ENCODE measurements at places on chromosomes 6 and 20. TPM values are rescaled to one million over a fixed set of nuclear protein-coding genes. Genes with fewer than 3 reads are reported as not detected.

DNA sequence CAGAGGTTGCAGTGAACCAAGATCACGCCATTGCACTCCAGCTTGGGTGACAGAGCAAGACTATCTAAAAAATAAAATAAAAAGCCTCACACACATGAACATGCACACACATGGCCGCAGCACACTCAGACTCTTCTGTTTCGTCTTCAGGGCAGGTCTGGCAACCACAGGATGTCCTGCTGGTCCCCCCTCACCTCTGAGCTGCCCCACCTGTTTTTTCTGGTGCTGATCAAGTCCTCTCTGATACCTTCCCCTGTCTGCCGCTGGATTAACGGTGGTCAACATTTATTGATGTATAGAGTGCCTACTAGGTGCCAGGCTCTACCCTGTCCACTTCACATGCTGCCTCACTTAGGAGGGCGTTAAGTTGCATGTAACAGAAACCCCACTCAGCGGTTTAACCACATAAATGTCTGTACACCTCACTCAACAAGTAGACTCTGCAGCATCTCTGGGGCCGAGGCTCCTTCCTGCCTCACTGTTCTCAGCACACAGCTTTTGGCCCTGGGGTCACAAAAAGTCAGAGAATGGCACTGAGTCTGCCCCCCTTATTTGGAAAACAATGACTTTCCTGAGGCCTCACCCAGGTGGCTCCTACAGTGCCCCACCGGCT is 4.5 kb upstream of the AP5S1 start:
- H3K4me3 ChIP-seq: no peak overlapping the region
- H3K36me3 ChIP-seq: no peaks in the 10 kb centered on the region
- H3K27me3 ChIP-seq: no peaks in the 10 kb centered on the region
- H3K27ac ChIP-seq: peak overlapping the region; percentile 3
- DNase-seq: peak; percentile 38

- no peak overlapping the region for H3K27ac ChIP-seq
- H3K4me1 ChIP-seq: no peaks in the 10 kb centered on the region
- no peaks in the 10 kb centered on the region for H3K27me3 ChIP-seq
- H3K36me3 ChIP-seq: no peaks in the 10 kb centered on the region
- H3K4me3 ChIP-seq: no peak overlapping the region
Observed at GRCh38 chr6:163935158-163935762, 520.7 kb downstream of the QKI start.

DNA sequence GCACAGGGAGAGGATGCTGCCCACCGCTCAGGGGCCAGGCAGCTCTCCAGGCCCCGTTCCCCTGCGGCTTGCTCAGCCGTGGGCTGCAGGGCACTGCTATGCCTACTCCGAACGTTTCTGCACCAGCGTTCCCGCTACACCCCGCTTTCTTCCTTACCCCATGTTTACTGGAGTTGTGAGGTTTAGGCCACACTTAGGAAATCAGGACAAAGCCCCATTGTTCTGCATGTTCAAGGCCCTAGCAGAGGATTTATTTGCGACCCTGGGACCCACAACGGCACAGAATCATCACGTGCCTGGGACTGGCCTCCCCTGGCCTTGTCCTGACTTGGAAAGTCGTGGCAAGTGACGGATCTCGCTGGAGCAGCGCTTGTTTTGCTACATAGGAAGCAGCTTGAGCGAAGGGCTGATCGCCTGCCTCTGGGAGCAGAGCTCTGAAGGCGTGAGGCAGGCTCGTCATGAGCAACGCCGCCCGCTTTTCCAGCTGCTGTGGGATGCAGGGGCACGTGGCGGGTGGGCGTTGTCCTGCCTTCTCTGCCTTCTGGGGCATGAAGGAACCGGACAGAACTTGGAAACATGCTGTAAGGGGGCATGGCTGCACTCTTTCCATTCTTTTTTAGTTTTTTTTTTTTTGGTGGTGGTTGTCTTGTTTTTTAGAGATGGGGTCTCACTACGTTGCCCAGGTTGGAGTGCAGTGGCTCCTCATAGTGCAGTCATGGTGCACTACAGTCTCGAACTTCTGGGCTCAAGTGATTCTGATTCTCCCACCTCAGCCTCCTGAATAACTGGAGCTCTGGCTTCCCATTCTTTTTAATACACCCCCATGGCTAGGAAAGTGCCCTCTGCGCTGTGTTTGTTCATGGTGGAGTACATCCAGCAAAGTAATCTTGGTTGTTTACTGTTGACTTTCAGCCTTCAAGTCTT is 14.6 kb upstream of the TMEM181 start:
- no peaks in the 10 kb centered on the region for H3K27me3 ChIP-seq
- no peak for DNase-seq
- H3K4me3 ChIP-seq: no peak overlapping the region
- no peaks in the 10 kb centered on the region for H3K36me3 ChIP-seq

Gene GPR6
- polyA plus RNA-seq: not detected

- H3K27me3 ChIP-seq: no peaks in the 10 kb centered on the region
- H3K36me3 ChIP-seq: no peaks in the 10 kb centered on the region
- no peak overlapping the region for H3K4me3 ChIP-seq
- H3K27ac ChIP-seq: no peak overlapping the region
- DNase-seq: no peak
Observed at GRCh38 chr20:53918949-53919361, 151.4 kb downstream of the BCAS1 start.

Gene TBX18
- 0.62 TPM for polyA plus RNA-seq

DNA sequence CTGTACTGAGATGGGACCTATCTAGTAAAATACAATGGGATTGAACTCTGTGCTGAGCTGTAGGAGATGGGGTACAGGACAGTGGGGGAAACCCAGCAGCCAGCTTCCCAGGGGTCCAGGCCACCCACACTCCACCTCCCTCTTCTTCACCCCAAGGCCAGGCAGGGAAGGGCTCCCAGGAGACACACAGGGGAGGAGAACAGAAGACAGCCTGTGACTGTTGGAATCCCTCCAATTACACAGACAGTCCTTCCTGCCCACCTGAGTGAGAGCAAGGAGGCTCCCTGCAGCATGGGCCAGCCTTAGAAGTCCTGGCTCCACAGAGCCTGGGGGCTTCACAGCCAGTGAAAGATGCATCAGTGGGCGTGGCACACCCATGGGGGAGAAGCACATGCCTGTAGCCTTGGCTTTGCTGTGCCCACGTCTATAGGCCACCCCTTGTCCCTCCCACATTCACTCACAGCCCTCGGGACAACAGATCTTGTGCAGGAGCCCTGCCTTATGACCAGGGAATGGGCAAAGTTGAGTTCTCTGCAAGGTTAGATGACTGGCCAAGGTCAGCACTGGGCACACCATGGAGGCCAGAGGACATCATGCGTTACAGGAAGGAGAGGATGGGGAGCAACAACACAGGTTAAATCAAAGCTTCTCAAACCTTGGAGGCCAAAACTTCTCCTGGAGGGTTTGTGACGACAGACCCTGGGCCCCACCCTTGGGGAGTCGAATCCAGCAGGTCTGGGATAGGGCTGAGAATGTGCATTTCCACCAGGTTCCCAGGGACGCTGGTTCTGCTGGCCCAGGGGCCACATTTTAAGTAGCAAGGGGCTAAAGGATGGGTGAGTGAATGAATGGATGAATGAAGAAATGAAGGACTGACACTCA is 12.3 kb upstream of the CST7 start:
- DNase-seq: no peak
- H3K36me3 ChIP-seq: no peaks in the 10 kb centered on the region
- no peak overlapping the region for H3K4me3 ChIP-seq
- no peak overlapping the region for H3K27ac ChIP-seq

Gene HEBP2
- polyA plus RNA-seq: 17.0 TPM
